ENCODE measurements at places on chromosomes 3 and 15.

DNA sequence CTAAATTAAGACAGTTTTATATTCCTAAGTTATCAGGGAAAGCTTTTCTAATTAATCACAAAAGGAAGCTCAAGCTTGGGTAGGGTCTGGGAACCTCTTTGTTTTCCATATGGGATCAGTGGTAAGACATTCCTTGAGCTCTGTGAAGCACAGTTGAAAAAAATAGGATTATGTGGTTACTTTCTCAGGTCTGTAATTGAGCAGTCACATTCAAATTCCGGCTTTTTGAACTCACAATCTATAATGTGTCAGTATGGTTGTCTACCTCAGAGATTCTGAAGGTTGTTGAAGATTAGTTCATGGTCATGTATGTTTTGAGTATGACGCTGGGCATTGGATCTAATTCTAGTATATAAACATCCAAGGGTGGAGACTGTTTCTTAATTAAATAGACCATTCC, 364.5 kb downstream of the LPP start:
- no peak for DNase-seq

- DNase-seq, result no peak
Observed at GRCh38 chr3:40137591-40138295, 171.8 kb upstream of the EIF1B start.

DNA sequence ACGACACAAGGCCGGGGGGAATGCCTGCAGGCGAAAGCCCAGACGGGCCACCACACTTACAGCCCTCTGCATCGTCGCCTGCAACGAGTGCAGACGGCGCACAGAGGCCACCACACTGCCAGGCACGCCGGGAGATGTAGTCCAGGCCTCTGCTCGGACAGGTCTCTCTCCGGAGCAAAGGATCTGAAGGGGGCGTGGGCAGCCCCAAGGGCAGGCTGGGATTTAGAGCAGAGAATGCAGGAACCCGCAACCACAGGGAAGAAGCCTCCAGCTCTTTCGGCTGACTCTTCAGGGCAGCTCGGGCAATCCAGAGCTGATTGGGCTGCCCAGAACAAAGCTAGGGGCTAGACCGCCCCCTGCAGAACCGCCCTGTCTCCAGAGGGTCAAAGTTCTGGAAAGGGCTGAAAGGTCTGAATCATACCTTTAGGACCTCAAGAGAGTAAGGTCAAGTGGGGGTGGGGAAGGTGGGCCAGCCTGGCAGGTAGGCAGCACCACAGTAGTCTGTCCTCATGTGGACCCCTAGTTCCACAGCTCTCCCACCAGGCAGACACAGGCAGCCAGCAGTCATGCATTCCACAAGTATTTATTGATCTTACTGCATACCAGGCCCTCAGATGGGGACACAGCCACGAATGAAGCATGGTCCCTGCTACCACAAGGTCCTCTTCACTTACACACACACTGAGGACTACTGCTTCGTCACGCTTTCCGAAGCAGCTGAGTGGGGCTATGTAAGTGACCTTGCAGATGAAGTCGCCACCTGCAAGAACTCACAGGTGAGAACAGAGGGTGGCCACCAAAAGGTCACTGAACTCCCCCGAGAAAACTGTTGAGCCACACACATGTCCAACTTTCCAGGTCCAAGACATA, at the start of gene AMT:
AMT (minus strand) TSS at position 95 of the 870 bp plus-strand sequence; CDS start at position 72, 23 bp downstream.
- DNase-seq, result no peak

DNA sequence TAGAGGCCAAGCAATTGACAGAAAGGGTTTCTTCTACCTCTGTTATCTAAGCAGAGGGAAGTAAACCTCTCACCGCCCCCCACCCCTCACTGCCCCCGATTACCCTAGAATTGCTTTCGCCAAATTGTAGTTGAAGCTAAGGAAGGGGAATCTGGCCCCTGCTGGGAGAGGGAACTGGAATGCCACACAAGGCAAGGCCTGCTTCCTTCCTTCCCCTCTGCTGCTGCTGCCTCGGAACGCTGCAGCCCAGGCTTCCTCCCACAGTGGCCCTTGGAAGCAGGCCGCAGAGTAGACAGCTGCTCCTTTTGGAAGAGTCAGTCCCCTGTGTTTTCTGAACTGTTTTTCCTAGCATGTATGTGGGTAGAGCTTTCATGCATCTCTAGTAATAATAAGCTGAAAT, 21.6 kb downstream of the RLBP1 start:
- no peak for DNase-seq

Data from RCC 7860 (cell line).